Right atrium auricular region (tissue), 2 donors: ENCODE measurements at places on chromosomes 2 and 18. TPM values are rescaled to one million over a fixed set of nuclear protein-coding genes. Genes with fewer than 3 reads are reported as not detected.

- no peak for DNase-seq
Observed at GRCh38 chr2:181218401-181218821, 238.0 kb downstream of the UBE2E3 start.

Gene IL1F10
- total RNA-seq = not detected

Gene ALLC
- not detected for total RNA-seq

GRCh38 chr2:70029814-70030409 lies 57.4 kb upstream of the PCBP1 start:
- DNase-seq = peak; percentile 79

Gene LINC00305
- total RNA-seq = not detected

- DNase-seq = no peak
Observed at GRCh38 chr18:58545338-58546296, 83.3 kb downstream of the ALPK2 start.

Gene KCNS3
- 3.7 TPM for total RNA-seq

GRCh38 chr2:64153811-64154210 lies 9.6 kb upstream of the PELI1 start:
- no peak for DNase-seq

- DNase-seq = no peak
Observed at GRCh38 chr18:14943486-14943885, 195.5 kb downstream of the ANKRD30B start.

DNA sequence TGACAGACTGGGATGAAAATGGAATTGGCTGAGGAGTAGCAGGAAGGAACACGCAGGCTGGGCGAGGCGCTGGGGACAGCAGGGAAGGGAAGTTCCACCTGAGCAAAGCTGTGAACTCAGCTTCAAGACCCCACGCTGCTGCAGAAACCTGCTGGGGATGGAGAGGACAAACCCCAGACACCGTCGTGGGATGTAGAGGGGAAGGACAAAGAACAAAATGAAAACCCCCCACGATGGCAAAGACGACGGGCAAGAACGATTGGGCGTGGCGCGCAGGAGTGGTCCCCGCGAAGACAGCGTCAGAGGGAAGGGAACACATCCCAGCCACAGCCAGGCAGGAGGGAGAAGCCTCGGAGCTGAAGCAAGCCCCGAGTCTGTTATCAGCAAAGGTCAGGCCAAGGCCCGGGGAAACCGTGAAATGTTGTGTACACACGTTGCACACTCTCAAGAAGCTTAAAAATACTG lies 222.9 kb downstream of the NDUFA10 start:
- DNase-seq = peak; percentile 28

DNA sequence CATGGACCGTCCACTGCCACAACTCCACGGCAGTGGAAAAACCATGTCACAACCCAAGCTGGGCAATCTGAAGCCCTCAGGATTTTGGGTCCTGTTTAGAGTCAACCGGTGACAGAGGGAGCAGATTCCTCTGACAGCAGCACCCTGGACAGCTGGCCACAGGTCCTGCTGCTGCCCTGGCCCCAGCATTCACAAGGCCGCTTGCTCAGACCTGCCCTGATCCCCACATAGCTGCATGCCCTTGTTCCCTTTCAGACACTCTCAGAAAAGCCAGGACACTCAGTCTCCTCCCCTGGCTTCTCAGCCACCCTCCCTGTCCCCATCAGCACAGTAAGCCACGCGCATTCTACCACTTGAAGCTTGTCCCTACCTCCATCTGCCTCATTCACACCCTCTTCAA lies 1.6 kb downstream of the COPS9 start:
- DNase-seq = no peak

Gene HK2
- 8.1 TPM for total RNA-seq

- DNase-seq = no peak
Observed at GRCh38 chr2:5546181-5546580, 146.0 kb upstream of the SOX11 start.

DNA sequence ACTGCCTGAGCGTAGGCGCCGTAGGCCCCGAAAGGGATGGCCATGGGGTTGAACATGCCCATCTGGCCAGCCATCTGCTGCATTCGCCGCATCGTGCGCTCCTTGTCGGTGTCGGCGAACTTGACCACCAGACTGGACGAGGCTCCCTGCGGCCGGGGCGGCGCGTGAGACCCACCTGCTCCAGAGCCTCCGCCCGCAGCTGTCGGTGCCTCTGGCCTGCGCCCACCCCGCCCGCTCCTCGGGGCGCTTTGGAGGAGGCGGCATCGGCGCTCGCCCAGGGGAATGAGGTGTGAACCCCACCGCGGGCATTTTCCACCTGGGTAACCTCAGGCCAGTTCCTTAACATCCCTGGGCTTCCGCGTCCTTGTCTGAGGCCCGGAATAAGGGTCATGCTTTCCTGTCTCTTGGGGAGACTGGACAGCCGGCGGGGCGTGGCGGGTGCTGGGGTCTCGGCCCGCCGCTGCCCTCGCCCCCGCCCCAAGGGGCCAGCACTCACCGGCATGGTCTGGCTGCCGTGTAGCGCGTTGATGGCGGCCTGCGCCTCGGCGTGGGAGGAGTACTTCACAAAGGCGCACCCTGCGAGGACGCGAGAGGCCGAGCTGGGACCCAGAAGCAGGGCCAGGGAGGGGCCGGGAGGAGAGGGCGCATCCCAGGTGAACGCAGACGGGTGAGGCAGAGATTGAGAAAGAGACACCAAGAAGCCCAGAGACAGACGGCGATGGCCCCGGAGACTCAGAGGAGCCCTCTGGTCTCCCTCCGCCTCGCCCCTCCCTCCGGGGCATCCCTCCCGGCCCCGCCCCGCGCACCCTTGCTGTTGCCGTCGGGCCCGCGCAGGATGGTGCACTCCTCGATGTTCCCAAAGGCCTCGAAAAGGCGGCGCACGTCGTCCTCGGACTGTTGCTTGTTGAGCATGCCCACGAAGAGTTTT lies 291.0 kb downstream of the CELF4 start:
- no peak for DNase-seq

DNA sequence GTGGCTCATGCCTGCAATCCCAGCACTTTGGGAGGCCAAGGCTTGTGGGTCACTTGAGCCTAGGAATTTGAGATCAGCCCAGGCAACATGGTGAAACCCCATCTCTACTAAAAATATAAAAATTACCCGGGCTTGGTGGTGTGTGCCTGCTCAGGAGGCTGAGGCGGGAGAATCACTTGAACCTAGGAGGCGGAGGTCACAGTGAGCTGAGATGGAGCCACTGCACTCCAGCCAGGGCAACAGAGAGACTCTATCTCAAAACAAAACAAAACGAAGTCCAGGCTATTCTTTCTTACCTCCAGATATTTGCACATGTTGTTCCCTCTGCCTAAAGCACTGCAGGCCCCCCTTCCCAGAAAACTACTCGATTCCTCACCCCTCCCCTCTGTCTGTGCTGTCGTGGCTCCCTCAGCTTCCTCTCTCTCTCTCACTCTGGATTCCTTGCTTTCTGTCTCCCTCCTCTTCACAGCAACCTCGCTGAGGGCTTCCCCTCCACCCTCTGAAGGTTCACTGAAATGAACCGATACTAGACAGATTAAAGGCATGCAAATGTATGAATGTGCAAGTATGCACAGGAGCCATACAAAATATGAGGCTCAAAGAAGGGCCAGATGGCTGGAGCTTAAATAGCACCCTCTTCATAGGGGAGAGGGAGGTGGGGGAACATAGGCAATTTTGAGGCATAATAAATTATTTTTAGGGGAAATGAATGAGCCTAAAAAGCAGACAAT lies 18.5 kb downstream of the TMEM177 start:
- DNase-seq = no peak

Gene TCF23
- total RNA-seq = not detected

DNA sequence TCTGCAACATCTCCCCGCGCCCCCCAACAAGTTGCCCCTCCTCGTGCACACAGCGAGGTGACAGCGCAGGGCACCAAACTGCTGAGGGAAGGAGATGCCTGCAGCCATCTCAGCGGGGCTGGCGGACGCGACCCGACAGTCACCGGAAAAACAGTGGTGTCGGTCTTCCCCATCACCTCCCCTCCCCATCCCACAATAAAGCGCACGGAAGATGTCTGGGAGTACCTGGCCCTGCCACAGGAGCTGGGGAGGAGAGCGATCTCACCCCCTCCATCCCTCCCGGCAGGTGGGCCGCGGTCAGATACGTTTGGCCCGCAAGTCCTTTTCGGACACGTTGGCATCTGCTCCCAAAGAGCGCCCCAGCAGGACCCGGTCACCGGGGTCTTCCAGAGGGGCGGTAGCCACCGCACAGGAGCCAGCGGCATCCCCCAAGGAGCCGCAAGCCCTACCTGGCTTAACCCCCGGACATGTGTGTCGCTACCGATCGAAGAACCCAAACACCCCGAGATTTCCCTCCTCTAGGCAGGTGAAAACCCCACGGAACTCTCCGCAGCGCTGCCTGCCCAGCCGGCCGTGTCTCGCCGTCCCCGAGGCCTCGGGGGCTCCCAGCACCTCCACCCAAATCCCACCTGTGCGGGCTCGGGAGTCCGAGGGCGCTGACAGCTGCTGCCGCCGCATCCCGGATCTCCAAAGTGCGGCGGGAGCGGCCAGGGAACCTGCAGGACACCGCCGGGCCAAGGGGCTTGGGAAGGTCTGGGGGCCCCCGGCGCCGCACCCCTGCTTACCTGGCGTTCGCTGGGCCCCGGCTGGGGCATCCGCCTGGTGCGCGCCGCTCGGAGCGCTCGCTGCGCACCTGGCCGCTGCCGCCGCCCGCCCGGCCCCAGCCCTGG lies 657 bp downstream of the ATP8B1 start:
- DNase-seq = peak; percentile 55

Gene CHPF
- 228 TPM for total RNA-seq

Gene SLC39A6
- total RNA-seq = 15.9 TPM

Gene DSG1
- 4.7 TPM for total RNA-seq

- DNase-seq = no peak
Observed at GRCh38 chr2:178825183-178825582, 18.0 kb upstream of the TTN start.

Gene ABCG5
- not detected for total RNA-seq

DNA sequence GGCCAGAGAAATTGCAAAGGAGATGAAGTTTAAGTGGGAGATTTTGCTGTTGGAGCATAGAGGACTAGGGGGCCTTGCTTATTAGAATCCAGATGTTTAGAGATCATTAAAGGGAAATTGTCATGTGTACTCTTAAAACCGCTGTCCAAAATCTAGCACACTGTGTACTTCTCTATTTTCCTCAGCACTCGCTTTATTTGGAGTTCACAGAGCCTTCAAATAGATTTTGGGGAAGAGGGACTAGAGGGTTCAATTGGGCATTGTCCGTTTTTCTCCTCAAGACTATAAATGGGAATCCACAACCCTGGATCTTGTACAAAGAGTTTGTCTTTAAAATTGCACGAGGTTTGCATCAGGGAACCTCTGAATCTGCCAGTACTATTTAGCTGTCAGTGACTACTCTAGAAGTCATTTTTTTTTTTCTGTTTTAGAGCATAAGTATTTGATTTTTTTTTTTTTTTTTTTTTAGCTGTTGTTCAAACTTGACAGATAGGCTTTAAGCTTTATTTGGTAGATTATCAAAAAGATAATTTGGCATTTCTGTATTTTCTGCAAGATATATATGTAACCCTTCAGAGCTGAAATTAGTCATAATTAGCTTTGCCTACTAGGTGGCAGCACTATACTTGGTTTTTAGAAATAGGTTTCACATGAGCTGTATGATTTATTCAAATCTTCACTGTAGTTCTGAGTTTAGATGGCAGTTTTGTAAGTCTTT lies 14.2 kb downstream of the PMS1 start:
- DNase-seq = no peak

DNA sequence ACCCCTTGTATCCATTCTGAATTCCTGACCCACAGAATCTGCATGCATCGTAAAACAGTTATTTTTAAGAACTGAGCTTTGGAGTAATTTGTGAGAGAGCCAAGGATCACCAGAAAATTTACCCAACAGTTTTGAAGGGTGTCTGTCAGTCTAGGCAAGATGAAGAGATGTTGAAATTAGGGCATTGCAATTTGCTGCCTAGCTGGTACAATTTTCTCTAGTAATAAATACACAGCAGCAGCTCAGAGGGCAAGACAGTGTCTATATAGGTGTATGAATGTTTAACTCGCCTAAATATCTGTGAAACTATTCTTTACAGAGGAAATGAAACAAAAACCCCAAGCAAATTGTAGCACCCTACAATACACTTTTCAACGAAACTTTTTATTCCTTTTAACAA lies 377.8 kb upstream of the POU3F3 start:
- DNase-seq = no peak

GRCh38 chr18:3052411-3052758 lies 39.4 kb upstream of the LPIN2 start:
- no peak for DNase-seq

Gene TIA1
- total RNA-seq = 27.2 TPM

DNA sequence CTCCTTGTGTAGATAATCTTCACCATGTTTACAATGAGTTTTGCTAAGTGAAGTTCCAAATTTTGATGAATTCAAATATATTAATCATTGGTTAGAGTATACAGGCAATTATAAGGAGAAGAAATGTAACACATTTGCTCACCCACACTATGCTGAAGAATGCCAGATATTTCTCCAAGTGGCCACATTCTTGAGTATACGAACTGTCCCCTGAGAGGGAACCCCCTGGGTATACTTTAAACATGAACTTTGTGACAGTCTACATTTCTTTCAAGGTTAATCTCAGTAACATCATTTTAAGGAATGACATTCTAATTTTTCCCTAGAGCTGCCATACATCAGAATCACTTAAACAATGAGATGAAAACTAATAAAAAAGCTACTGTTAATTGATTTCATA lies 39.8 kb upstream of the CDKL4 start:
- no peak for DNase-seq

- peak; percentile 47 for DNase-seq
Observed at GRCh38 chr2:128798502-128799283, 480.0 kb upstream of the HS6ST1 start.

- no peak for DNase-seq
Observed at GRCh38 chr2:186977433-186978045, 128.6 kb upstream of the ZSWIM2 start.

DNA sequence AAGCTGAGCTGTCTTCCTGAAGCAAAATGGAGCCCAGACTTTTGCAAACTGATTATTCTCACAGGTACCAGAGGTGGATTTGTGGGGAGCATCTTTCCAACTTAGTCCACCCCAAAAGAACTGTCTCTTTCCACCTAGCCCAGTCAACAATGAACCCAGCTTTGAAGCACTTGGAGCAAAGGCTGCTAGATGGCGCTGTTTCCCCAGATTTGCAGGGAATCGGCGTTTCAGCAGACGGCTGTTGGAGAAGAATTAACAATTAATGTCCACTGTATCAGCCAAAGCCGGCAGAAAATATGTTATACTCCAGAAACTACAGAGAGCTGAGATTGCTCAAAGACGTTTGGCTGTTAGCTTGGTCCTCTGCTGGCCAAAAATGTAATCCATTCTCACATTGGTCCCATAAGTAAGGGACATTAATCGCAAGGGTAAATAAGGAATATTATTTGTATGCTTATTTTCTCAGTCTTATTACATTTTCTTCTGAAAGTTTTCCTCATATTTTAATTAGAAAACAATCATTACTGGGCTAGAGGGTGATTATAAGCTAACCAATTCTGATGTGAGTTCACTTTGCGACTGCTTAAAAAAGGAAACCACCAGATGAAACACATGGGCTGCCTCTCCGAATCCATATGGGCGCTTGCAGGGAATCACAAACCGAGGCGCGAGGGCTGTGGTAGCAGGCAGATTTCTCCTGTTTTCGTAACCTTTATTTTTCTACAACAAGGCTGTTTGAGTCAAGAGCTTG lies 423.8 kb upstream of the MEX3C start:
- DNase-seq = no peak

- DNase-seq = no peak
Observed at GRCh38 chr2:126542247-126542646, 113.7 kb upstream of the GYPC start.

Gene QPCT
- 10.1 TPM for total RNA-seq

Gene PRKAG3
- total RNA-seq = not detected

Gene HOXD13
- not detected for total RNA-seq

Gene EML6
- 1.2 TPM for total RNA-seq
